Fibroblast of lung (primary cell): ENCODE measurements at places on chromosomes 11 and 22. TPM values are rescaled to one million over a fixed set of nuclear protein-coding genes. Genes with fewer than 3 reads are reported as not detected.

GRCh38 chr11:128520206-128520887, 67.0 kb downstream of the ETS1 start:
- H3K27ac ChIP-seq = peak overlapping the region; percentile 99
- H3K4me1 ChIP-seq = peaks cover 31% of the 10 kb centered on the region
- no peaks in the 10 kb centered on the region for H3K27me3 ChIP-seq
- DNase-seq = peak; percentile 32
- no peaks in the 10 kb centered on the region for H3K36me3 ChIP-seq

GRCh38 chr22:49934160-49934890, 15.9 kb downstream of the CRELD2 start:
- H3K27me3 ChIP-seq = no peaks in the 10 kb centered on the region
- H3K4me1 ChIP-seq = peaks cover 24% of the 10 kb centered on the region
- no peaks in the 10 kb centered on the region for H3K36me3 ChIP-seq
- H3K27ac ChIP-seq = peak overlapping the region; percentile 63
- DNase-seq = peak; percentile 61

- no peak overlapping the region for H3K4me3 ChIP-seq
- H3K27ac ChIP-seq = no peak overlapping the region
- H3K4me1 ChIP-seq = no peaks in the 10 kb centered on the region
- H3K27me3 ChIP-seq = peaks cover 7% of the 10 kb centered on the region
- no peaks in the 10 kb centered on the region for H3K36me3 ChIP-seq
- no peak for DNase-seq
Measured at GRCh38 chr11:125200441-125200840, 35.9 kb downstream of the PKNOX2 start.

- H3K4me3 ChIP-seq = no peak overlapping the region
- H3K27me3 ChIP-seq = no peaks in the 10 kb centered on the region
- no peaks in the 10 kb centered on the region for H3K36me3 ChIP-seq
- peaks cover 5% of the 10 kb centered on the region for H3K4me1 ChIP-seq
- H3K27ac ChIP-seq = no peak overlapping the region
Measured at GRCh38 chr22:27962268-27963044, 43.4 kb upstream of the PITPNB start.

- no peak overlapping the region for H3K4me3 ChIP-seq
- H3K36me3 ChIP-seq = no peaks in the 10 kb centered on the region
- no peak for DNase-seq
- H3K27me3 ChIP-seq = no peaks in the 10 kb centered on the region
- H3K4me1 ChIP-seq = no peaks in the 10 kb centered on the region
- H3K27ac ChIP-seq = no peak overlapping the region
Measured at GRCh38 chr11:62264004-62264403, 6.0 kb upstream of the SCGB2A2 start.

DNA sequence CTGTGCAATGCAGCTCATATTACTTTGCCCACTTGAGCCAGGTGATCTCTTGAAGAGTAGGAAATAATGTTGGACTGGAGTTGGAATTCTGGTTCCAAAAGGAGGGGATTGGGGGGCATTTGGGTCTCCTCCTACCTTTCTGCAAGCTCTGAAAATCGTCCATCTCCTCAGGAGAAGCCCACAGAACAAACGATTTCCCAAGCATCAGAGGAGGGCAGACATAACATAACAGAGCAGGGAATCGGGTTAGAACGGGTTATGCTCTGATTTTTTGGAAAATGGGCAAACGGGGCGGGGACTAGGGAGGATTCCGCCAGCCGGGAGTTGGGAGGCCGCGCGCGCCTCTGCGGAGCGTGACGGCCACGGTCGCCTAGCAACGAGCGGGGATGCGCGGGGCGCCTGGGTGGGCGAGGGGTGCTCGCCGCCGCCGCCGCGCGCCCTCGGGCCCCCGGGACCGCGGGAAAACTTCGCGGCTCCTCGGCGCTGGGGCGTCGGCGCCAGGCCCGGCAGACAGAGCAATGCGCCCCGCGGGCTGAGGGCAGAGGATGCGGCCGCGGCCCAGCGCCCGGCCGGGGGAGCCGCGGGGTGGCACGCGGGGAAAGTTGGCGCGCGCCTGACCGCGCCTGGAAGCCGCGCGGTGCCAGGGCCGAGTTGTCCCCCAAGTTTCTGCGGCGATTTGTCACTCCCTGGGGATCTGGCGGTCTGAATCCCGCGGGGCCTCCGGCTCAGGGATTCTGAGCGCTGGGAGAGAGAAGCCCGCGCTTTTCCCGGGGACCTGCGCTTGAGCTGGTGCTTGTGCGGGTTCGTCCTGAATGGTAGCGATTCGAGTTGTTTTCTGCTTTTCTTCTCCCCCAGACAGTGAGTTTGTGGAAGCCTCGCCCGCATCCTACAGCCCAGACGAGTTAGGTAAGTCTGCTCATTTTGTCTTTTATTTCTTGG, 27.8 kb upstream of the AMOTL1 start:
- DNase-seq = no peak
- H3K27me3 ChIP-seq = no peaks in the 10 kb centered on the region
- no peaks in the 10 kb centered on the region for H3K36me3 ChIP-seq
- no peak overlapping the region for H3K27ac ChIP-seq

DNA sequence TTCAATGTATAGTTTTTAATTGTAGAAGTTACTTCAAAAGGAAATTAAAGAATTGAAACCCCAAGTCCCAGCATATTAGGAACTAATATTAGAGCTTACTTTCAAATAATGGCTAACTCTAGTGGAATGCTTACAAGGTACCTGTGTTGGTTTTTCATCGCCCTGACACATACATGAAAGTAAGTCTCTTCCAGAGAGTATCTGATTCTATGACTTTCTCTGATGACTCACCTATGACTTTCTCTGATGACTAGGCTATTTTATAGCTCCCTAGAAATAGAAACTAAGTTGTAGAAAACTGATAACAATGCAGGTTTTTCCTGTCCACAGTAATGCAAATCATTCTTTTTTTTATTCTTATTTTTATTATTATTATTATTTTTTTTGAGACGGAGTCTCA, 33.6 kb upstream of the MMP7 start:
- no peaks in the 10 kb centered on the region for H3K27me3 ChIP-seq
- DNase-seq = peak; percentile 70
- no peaks in the 10 kb centered on the region for H3K36me3 ChIP-seq
- no peak overlapping the region for H3K27ac ChIP-seq

DNA sequence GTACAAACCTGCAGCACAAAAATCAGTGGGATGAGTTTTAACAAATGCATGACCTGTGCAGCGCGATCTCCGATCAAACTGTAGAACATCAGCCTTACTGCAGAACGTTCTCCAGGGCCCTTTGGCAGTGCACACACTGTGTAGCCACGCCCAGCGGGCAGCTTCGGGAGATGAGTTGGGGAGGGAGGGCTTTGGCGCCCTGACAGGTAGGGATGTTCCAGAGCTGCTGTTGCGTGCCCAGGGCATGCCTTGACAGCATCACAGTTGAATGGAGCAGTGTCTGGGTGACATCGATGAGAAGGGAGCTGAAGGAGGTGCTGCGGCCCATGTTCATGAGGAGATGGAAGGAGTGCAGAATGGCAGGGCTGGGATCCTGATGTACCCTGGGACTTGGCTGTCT, 80.2 kb downstream of the TBC1D22A start:
- no peaks in the 10 kb centered on the region for H3K36me3 ChIP-seq
- H3K27me3 ChIP-seq = no peaks in the 10 kb centered on the region
- no peak overlapping the region for H3K27ac ChIP-seq
- no peaks in the 10 kb centered on the region for H3K4me1 ChIP-seq

GRCh38 chr22:44042249-44043218, 18.4 kb downstream of the PARVB start:
- no peak overlapping the region for H3K27ac ChIP-seq
- H3K27me3 ChIP-seq = no peaks in the 10 kb centered on the region
- H3K4me3 ChIP-seq = no peak overlapping the region
- peaks cover 4% of the 10 kb centered on the region for H3K4me1 ChIP-seq
- H3K36me3 ChIP-seq = no peaks in the 10 kb centered on the region

DNA sequence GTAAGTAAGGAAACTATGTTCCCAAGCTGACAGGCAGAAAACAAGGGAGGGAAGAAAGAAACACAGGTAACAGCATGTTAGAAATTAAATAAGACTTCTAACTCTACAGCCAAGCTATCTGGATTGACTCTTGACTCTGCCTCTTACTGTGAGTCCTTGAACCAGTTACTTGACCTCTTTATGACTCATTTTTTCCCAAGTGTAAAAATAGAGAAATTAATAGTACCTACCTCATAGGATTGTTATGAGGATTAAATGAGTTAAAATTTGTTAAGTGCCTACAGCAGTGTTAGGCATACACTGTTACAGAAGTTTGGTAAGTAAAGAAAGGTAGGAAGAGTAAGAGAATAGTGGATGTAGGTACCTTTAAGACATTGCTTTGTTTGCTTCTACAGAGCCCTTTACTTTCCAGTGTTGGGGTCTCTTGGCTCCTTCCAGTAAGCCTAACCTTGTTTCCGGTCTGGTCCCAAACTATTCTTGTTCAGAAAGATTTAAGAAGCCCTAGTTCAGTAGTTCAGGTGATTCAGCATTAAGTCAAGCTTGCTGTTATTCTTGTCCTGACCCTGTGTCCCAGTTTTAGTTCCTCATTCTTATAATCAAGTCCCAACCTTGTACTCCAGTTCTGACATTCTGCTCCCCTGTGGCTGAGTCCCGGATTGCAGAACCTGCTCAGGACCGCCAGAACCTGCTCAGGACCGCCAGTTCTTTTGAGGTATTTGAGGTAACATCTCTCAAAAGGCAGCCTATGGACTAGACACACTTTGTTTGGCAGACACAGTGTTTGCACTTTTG, 963.4 kb upstream of the CCDC90B start:
- peak; percentile 55 for DNase-seq
- H3K4me1 ChIP-seq = no peaks in the 10 kb centered on the region
- no peak overlapping the region for H3K27ac ChIP-seq
- H3K36me3 ChIP-seq = no peaks in the 10 kb centered on the region

- H3K27ac ChIP-seq = no peak overlapping the region
- DNase-seq = peak; percentile 61
- no peaks in the 10 kb centered on the region for H3K36me3 ChIP-seq
Measured at GRCh38 chr11:43951231-43951630, 8.8 kb downstream of the C11orf96 start.

The ART1 gene
- not detected in 2 replicates for total RNA-seq

The MIAT gene
- total RNA-seq = 2.1 and 10.2 TPM in 2 replicates

The RAB3IL1 gene
- 13.4 TPM in 2 replicates for total RNA-seq

The MRGPRX4 gene
- not detected in 2 replicates for total RNA-seq

The C22orf42 gene
- not detected in 2 replicates for total RNA-seq

The PATE4 gene
- total RNA-seq = not detected in 2 replicates

The GDPD4 gene
- not detected in 2 replicates for total RNA-seq

The PRR33 gene
- total RNA-seq = not detected in 2 replicates

The CLDN25 gene
- total RNA-seq = not detected in 2 replicates

The SHISAL1 gene
- total RNA-seq = 2.1 and 3.5 TPM in 2 replicates
